ENCODE measurements at places on chromosomes 5 and 9.

- DNase-seq: no peak
These were observed 4.6 kb downstream of the NMRK1 start for GRCh38 chr9:75083188-75083970.

DNA sequence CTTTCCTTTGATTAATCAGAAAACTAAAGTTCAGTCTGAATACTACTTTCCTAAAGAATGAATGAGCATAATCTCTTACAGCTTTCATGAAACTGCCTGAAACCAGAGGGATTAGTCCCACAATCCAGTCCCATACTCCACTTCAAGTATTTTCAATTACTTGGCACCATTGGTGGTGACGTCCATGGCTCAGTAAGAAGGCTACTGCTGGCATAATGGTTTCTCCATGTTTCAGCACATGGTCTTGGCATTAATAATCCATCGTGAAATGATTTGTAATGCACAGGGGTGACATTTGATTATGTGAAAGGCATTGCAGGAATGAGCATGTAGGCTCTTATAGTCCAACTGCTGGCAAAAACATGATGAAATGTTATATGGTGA is 23.4 kb downstream of the LIX1 start:
- no peak for DNase-seq

- DNase-seq: no peak
These were observed 77.0 kb upstream of the RASA1 start for GRCh38 chr5:87190687-87191086.

DNA sequence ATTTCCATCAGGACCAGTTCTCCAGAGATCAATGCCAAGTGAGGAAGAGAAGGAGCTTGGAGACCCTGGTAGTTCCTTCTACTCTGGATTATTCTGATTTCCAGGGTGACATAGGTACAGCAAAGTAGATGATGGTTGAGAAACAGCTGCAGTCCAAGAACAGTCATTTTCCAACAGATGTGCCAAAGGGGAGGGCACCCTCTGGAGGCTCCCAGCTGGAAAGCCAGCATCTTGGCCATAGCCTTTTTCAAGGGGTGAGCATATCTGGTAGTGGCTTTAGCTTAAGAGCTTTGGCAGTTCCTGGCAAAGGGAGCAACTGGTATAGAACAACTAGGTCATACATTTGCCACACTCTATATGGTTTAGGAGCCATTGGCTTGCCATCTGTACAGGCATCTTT is 492.7 kb downstream of the RASEF start:
- DNase-seq: no peak

- no peak for DNase-seq
These were observed 803.8 kb upstream of the ZNF608 start for GRCh38 chr5:125550274-125550673.

GRCh38 chr9:33223696-33224095 is 16.3 kb upstream of the SPINK4 start:
- no peak for DNase-seq

DNA sequence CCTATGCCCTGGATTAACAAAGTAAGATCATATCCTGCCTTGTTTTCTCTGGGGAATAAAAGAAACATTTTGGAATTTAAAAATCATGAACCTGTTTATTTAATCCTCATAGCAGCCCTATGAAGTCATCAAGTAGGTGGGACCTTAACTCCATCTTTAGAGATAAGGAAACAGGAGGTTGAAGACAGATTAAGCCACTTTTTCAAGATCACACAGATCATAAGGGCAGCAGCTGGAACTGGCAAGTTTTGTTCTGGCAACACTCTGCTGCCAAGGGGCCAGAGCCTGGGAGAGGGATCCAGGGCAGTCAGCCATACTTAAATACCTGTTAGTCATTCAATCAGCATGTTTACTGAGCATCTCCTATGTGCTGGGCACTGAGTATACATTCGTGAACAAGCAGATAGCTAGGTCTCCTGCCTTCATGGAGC is 63.7 kb downstream of the SLC1A1 start:
- no peak for DNase-seq

DNA sequence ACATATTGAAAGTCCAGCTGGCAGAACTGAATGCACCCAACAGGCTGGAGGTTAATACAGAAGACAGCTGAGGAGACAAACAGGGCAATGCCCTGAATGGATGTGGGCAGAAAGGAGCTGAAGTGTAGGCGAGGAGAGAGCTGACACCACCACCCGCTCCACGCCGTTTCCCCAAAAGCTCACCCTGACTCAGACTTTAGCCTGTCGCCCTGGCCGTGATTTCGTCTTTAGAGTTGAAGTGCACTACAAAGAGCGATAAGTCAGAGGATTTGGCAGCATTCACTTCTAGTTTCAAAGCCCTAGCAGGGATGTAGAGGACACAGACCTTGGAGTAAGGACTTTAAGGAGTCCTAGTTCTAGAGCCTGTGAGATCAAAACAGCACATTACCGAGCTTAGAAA is 2.2 kb upstream of the ERAP1 start:
- DNase-seq: no peak

DNA sequence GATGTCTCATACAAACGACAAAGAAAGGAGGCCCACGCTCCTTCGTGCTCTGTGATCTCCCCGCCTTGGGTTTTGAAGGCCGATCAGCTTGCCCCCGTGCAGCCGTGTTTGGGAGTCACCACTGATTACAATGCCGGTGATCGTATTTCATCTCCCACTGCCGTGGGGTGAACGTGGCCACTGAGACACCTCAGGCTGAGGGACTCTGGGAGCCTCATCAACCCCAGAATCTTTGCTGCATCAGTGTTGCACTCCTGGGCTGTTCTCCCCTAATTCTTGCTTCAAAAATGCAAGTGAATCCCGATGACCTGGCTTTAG is 194.2 kb downstream of the HSPA4 start:
- DNase-seq: no peak

DNA sequence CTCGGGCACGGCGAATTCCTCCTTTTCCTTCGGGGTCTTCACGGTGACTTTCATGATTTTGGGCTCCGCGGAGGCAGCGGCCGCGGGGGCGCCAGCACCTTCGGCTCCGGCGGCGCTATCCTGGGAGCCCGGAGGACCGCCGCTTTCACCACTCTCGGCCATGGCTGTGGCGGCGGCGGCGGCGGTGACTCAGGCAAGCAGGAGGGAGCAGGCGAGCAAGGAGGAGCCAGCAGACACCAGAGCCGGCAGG is 315 bp downstream of the UBQLN1 start:
- DNase-seq: no peak

GRCh38 chr5:36943584-36943983 is 67.0 kb downstream of the NIPBL start:
- DNase-seq: no peak

- no peak for DNase-seq
These were observed 45.4 kb downstream of the PCSK1 start for GRCh38 chr5:96387616-96388015.

DNA sequence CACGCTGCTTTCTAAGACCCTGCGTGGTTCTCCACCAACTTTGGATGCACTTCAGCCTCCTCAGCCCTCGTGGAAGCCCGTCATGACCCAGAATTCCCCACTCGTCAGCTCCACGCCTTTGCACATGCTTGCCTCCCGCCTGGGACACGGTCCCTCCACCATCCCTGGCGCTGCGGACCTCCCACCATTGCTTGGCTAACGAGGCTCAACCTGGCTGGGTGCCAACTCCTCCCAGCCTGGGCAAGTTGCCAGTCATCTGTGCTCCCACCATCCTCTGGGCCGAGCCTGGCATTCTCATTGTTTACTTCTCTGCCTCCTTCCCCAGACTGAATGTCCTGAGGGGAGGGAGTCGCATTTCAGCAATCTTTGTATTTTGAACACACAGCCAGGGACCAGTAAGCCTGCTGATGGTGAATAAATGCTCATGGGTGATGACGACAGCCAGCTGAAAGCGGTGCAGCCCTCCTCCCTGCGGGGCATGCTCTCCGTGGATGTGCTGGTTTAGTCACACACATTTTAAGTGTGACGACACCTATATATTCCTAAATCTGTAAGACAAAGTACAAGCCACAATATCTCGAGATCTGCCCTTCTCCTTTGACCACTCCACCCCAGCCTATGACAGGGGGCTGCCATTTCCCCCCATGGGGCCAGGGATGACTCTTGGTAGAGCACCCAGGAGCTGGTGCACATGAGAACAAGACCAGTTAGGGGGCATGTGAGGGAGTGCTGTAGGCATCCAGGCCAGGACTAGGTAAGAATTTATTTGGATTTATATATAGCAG is 37.6 kb downstream of the ANKRD33B start:
- DNase-seq: no peak

GRCh38 chr5:158115468-158115867 is 256.5 kb upstream of the CLINT1 start:
- DNase-seq: no peak

DNA sequence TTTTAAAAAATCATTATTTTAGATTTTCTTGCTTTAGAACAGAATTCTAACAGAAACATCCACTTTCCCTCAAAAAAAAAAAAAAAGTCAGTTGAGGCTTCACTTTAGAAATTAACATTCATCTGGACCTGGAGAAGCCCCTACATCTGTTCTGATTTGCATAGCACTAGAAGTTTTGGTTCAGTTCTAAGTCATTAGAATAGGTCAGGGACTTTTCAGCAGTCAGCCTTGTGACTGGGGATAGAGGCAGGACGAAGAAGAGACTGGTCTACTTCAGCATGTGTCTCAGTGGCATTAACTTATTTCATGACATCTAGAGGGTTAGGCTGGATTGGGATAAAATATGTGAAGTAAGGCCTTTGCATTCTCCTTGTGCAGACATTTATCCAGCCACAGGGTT is 215.8 kb upstream of the DAB2 start:
- no peak for DNase-seq

DNA sequence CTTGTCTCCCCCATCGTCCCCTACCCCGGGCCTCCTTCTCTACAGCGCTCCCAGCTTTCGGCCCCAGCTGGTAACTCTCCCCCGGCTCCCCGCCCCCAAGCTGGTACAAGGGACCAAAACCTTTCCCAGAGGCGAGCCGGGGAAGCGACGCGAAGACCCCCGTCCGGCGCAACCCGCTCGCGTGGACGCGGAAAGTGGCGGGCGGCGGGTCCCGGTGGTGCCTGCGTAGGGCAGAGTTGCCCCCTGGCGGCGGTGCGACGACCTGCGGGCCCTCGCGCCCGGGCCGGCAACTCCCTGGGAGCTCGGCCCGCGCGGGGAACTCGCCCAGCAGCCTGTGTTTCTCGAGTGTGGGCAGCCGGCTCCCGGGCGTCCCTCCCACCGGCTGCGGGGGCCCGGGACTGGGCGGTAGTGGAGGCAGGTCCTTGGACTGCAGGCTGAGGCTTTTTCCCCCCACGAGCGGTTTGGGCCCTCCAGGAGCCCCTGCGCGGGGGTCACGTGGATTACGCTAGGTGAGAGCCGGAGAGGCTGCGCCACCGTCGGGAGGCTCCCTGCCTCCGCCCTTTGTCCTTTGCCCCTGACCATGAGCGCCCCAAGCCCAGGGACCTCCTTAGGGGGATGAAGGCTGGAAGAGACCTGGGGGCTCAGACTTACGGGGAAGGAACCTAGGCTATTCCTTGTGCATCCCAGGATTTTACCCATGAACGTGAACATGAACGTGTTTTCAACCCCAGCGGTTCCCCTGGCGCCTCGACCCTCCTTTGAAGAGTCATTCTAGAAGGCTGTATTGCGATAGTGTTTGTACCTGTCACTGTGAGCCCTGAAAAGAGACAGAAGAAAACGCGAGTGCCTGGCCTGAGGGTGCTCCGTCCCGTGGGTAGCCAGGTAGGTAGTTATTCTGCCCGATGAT is 2.9 kb upstream of the FOXD1 start:
- DNase-seq: no peak

- DNase-seq: no peak
These were observed 10.2 kb downstream of the AQP3 start for GRCh38 chr9:33437205-33437604.

DNA sequence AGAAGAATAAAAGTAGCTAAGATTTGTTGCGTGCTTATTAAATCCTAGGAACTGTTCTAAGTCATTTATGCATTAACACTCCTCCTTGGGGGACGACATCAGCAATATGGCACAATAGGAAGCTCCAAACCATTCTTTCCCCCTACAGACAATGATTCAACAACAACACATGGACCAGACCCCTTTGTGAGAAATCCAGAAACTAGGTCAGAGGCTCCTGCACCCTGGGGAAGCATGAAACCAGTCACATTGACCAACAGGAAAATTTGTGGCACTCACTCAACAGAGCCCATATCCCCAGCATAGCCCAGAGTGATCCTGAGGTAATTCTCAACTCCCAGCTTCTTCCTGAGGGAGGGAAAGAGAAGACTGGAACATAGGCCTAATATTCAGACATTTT is 294.4 kb downstream of the HINT1 start:
- DNase-seq: no peak

DNA sequence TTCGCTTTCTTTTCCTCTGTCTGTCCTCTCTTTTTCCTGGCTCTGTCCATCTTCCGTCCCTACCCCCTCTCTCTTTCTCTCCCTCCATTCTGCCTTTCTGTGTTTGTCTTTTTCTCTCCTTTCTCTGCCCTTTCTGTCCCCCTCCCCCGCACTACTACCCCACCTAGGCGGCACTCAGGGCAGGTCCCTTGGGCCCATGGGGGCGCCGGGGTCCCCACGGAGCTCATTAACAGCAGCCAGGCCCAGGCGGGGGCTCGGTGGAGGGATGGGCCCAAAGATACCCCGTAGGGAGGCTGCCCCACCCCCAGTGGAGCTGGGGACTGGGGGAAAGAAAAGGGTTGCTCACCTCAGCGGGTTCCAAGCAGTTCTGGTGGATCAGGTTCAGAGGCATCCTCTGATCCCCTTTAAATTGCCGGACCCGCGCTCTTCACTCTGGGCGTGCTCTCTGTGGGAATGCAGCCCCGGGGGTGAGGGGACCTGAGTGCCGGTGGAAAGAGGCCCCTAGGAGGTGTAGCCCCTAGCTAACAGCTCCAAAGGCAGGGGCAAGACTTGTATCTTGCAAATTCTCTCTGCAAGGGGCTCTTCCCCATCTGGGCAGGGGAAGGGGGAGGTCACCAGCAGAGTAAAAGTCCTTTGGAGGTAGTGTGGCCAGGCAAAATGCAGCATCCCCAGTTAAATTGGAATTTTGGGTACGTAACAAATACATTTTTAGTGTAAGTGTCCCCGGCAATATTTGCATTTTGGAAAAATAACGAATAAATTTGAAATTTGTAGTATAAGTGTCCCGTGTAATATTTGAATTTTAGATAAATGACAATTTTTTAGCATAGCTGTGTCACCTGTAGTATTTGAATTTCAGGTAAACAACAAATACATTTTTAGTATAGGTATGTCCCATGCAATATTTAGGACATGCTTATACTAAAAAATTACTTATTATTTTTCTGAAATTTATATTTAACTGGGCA is 7.4 kb downstream of the LHX2 start:
- DNase-seq: no peak

GRCh38 chr9:135526730-135527571 is 5.7 kb downstream of the LCN1 start:
- DNase-seq: no peak
